ENCODE measurements at places on chromosomes 7 and 10.

GRCh38 chr7:14924398-14924797 is 21.8 kb upstream of the DGKB start:
- DNase-seq: peak; percentile 63

DNA sequence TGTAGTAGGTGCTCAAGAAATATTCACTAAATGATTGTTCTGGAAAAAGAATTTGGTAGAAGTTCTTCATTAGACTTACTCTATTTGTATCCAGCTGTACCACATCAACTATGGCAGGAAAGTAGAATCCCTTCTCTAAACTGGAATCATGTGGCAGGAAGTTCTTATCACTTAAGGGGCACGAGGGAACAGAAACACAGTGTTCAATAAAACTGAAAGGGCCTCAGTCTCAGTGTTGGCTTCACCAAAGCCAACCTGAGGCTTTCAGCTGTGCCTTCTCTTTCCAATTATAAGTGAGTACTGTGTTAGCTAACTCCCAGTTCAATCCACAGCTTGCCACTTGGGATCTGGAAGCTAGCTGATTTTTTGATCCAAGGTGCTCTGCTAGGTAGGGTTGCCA is 257.6 kb upstream of the LRGUK start:
- DNase-seq: no peak

DNA sequence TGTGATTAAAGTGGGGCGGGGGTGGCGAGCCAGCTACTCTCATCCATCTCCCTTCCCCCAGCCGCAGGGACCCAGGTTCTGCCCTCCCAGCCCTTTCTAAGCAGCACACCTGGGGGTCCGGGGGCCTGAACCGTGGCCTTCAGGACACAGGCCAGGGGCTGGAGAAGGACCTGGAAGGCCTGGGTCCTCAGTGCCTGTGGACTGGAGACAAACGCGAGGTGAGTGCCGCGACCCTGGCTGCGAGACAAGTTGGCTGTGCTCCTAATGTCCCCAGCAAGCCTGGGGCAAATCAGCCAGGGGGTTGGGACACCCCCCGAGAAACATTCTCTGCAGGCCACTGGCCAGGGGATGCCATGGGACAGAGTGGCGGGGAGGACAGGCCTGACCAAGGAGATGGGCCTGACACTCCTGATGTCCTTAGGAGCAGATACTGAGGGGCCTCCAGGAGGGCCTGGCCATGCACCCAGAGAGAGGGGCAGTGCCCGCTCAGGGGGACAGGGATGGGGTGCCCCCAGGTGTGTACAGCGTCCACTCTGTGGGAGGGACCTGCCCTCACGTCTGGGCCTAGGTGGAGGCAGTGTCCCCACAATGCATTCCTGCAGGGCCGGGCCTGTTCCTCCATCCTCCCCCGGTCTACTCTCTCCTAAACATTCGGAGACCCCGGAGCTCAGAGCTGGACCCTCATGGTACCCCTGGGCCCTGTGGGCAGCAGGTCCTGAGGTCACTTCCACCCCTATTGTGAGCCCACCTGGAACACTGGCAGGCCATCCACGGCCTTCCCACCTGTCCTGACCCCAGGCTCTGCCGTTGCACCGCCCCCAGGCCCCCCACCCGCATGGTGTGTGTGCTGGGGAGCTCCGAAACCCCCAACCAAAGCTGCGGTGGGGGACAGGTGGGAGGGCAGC is 13.1 kb downstream of the BRAT1 start:
- DNase-seq: no peak

DNA sequence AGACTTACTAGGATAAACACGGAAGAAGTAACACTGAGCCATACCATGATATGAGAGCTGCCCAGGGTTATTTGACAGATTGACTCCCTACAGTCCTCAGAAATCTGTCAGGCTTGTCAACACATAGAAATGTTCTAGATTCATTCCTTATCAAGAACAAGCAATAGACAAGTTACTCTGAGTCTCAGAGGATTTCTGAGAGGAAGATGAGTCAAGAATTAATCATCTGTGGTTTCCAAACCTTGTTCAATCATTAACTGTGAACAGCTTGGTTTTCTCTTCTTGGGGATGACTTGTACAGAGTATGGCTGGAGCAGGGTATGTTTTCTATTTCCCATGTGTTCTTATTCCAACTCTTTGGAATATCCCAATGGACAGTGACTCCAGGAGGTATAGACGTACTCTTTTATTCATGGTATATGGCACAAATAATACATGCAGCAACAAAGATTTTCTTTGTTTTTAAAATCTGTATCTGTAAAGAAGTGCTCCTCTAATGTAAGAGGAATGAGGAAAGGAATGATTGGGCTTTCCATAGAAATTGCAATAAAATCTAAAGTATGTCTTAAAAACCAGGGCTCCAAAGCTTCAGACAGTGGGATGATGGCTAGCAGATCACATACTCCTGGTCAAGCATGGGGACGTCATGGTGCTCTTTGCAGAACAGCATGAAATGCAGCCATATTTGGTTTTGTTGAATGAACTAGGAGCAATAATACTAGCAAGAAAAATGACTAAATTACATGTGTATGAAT is 11.9 kb upstream of the SFR1 start:
- peak; percentile 93 for DNase-seq

GRCh38 chr10:4070184-4070583 is 285.2 kb upstream of the KLF6 start:
- DNase-seq: no peak

GRCh38 chr7:83984076-83984475 is 210.5 kb downstream of the SEMA3A start:
- no peak for DNase-seq

- DNase-seq: no peak
Measured at GRCh38 chr7:128091106-128091505, 59.9 kb upstream of the LRRC4 start.

- DNase-seq: no peak
Measured at GRCh38 chr10:16119445-16119844, 259.1 kb upstream of the MINDY3 start.

- DNase-seq: no peak
Measured at GRCh38 chr10:74936577-74937265, 110.3 kb downstream of the KAT6B start.

- no peak for DNase-seq
Measured at GRCh38 chr7:96728139-96728538, 18.5 kb upstream of the SEM1 start.

DNA sequence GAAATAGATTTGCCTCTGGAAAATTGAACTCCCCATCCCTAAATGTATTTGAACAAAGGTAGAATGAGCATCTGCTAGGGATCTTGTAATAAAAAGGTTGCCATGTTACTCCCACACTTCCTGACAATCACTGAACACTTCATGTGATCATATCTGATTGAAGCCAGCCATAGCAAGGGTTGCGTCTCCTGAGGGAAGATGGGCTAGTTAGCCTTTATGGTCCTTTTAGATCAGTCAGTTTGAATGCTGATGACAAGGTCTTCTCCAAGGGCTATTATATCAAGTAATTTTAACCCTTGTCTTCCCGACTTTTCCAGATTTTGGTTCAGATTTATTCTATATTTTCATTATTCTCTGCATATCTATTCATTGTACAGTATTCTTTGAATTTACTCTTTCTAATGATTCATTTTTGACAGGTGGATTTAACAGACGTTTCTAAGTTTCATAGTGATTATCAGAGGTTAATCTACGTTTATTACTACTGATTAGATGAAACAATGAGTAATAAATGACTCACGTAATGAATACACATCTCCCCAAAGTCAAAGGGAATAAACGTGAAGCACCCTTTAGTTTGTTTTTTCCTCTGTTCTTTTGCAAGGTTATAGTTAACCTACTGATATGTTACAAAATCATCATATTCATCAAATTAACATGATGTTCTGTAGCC is 28.1 kb downstream of the CSGALNACT2 start:
- peak; percentile 62 for DNase-seq

DNA sequence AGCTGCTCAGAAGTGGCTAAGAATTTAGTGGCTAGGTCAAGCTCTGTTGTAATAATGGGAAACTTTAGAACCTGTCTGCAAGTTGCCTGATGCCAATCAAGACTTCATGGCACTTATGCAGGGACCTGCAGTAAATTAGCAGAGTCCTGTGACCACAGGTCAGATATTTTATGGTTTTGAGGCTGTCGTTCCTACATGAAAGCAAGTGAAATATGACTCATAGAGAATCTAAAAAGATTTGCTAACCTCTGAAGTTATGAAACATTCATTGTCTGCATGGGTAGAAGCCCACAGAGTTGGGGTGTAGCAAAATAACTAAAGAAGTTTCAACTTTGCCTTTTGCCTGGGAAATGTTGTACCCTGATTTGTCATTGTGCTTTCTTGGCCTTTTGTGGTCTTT is 32.3 kb downstream of the SLC39A12 start:
- DNase-seq: peak; percentile 82

DNA sequence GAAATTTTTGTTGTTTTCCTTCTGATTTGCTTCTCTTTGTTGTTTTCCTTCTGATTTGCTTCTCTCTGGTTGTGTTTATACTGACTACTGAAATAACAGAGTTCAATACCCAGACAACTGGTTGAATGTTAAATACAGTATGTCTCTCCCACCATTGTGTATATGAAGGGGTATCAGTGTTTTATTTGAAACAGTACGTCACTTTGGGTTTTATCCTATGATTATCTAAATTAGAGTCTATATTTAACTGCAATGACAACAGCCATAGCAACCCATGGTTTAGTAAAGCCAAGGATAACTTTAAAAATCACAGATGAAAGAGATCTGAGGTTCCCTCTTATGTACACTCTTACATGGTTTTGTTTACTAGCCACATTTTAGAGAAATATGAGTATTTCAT is 141.3 kb downstream of the GNAT3 start:
- no peak for DNase-seq

DNA sequence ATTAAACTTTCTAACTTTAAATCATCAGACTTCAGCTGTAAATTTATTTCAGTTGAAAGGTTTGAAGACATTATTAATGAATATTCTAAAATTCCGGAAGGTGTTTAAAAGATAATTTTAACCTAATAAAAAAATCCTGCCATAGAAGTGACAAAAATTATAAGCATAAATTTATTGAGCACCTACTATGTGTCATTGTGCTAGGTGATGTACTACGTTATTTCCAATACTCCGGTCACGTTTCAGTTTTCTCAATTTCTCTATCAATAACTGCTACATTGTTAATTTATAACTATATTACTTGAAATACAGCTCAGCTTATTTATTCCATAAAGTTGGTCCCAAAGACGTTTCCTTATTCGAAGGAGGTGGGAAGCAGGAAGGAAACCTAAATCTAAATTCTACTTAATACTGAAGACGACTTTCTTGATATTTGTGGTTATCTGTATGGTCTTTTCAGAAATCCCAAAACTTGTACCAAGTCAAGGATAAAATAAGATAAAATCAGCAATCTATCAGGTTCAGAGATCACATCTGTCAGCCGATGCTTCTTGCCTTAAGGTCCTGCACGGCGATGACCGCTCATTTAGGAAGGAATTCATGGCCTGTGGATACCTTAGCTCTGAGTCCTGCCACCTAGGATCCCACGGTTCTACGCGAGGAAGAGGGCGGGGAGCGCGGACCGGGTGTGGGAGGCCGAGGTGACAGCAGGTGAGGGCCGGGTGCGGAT is 1.2 kb upstream of the ZEB1 start:
- DNase-seq: no peak

DNA sequence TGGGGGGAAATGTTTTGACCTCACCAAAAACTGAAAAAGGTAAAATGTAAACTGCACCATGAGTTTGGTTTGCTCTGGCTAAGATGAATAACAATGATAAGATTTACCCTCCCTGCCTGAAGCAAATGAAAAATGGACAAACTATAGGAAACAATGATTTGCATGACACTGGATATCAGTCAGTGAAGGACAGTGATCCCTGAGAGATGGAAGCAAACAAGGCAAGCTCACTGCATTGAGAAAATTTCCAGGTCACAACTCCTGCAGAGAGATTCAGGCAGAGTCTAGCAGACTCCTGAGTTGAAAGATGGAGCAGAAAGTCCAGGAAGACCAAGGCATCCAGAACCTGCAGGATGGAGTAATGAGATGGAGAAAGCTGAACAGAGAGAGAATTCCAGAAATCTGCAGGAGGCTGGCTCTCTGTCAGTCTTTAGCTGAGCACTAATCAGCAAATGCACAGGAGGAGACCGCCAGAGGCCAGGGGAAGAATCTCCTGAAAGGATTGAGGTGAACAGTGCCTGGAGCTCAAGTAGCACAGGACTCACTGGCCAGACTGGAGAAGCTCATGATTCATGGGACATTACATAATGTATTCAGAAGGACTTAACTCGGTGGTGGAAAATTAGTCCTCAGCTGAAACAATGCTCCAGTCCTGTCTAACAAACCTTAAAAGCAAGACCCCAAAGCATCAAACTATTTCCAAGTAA is 51.2 kb upstream of the PALS2 start:
- DNase-seq: no peak

DNA sequence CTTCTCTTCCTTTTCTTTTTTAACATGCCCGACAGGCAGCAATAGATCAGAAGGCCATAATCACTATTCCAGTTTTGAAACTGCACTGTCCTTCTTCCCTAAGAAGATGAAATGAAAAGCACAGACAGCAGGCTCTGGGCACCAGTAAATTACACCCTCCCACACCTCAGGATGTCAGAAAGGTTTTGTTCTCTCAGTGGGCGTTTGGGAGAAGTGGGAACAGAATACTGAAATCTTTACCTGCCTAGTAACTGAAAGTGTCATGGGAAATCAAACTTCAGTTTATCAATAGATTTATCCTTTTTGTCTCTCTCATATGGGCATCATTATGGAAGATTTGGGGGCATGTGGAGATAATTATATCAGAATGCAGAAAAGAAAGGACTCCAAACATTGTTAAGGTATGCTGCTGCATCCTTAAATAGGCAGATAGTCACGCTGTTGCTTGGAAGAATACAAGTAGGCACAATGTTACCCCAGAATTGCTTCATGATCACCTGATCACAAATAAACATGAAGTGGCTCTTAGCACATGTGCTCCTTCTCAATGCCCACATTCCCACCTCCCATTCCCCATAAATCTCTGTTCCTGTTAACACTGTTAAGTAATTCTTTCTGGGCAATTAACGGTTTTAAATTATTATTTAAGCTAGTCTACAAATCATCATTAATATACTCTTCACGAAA is 113.3 kb downstream of the DOCK4 start:
- DNase-seq: no peak

DNA sequence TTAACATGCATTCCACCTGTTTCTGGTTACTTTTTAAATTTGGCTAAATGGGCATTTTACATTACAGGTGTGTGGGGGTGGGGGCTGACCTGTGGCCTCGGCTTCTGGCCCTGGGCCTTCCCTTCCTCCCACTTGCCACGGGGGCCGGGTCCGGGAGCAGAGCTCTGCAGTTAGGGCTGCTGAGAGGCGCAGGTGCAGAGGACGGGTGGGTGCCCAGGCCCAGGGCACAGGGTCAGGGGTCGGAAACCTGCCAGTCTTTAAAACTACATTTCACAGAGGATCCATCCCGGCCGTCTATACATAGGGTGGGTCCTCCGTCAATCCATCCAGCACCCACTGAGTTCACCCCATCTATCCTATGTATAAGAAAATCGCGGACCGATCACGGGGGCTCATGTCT is 106.5 kb upstream of the INSIG1 start:
- DNase-seq: no peak

GRCh38 chr10:85548034-85548433 is 818.6 kb downstream of the GRID1 start:
- DNase-seq: peak; percentile 2

- peak; percentile 25 for DNase-seq
Measured at GRCh38 chr7:111756687-111757178, 194.4 kb upstream of the IMMP2L start.

- DNase-seq: no peak
Measured at GRCh38 chr7:51727441-51727840, 410.8 kb upstream of the COBL start.
